ENCODE measurements at places on chromosomes 4 and X. TPM values are rescaled to one million over a fixed set of nuclear protein-coding genes. Genes with fewer than 3 reads are reported as not detected.

GRCh38 chrX:150051096-150051495, 112.8 kb upstream of the EOLA2 start:
- no peak for DNase-seq

The SORBS2 gene
- 87.1 TPM for polyA plus RNA-seq

DNA sequence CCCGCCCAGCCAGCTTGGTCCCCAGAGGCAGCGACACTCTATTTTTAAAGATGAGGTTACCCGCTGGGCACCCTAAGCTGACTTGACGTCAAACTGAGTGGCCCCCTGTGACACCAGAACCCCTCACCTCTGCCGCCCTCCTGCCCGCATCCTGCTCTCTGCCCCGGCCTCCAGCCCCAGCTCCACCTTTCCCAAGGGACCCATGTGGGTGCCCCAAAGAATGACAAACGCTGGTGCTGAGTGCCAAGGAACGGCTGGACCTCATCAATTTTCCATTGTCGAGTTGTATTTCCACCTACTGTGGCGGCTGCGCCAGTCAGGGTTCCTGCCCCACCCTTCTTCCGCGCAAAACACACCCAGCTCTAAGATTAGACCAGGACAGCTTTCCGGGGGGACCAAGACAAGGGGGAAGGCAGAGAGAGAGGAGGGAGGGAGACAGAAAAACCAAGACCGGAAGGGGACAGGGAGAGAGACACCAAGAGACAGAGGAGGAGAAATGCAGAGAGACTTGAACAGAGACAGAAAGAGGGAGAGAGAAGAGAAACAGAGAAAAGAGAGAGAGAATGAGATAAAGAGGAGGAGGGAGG, 2.0 kb downstream of the PRKX start:
- DNase-seq, result no peak

DNA sequence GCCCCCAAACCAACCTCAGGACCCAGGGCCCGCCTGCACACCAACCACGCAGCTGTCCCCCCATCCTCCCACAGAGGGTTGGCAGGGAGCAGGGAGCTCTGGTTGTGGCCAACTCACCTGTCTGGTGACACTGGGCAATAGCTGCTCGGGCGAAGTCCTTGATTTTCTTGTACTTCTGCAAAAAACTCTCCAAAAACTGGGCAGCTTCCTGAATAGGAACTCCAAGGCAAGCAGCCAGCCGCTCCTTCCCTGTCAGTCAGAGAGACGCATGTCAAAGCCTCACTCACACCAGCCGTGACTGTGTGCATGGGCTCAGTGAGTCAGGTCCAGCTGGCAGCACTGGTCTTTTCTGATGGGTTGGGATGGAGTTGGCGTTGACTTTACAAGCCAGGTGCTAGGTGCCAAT, 26.4 kb downstream of the NAT8L start:
- peak; percentile 32 for DNase-seq
